Vagina (tissue), 2 donors: ENCODE measurements at places on chromosomes 4 and X.

DNA sequence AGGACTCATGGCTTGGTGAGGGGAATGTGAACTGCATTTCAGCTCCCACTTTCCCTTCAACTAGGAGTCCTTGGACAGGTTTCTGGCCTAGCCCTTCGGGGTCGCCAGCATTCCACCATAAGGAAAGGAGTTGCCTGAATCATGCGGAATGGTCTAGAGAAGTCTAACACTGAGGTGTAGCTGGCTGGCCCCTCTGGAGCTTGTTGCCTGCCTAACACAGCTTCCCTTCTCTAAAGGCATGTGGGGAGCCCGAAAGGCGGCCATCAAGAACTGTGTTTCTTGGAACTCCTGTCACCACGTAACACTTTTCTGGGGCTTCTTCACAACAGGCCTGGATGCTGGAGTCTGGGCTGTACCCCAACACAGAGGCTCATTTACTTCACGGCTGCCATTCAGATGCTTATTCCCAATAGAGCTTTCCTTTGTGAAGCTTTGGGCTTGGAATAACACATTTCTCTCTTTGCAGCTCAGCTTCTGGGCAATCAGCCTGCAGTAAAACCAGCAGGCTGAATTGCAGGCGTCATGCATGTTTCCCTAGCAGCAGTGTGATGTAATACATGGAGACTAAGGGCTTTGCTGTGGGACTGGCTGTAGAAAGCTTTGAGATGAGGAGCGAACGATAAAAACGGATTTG lies 5.4 kb downstream of the GABRQ start:
- DNase-seq = peak; percentile 52

DNA sequence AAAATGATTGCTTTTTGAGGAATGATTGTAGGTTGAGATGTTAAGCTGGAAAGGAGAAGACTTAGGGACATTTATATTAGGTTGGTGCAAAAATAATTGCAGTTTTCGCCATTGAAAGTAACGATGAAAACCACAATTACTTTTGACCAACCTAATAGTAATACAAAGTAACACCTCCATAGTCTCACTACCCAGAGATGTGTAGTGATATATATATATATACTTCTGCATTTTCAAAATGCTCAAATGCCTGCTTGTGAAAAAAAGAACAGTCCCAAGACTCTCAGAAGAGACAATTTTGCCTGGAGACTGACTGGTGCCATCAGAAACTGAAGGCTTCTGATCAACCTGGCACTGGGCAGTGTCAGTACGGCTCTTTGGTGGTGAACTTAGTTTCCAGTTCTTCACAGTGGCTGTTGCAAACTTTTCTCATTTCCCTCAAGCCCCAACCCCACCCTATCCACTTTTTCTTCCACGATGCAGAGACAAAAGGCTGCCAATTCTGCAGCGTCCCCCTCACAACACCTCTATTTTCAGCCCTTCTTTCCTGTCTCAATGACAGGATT lies 35.1 kb upstream of the TAPT1 start:
- DNase-seq = no peak

DNA sequence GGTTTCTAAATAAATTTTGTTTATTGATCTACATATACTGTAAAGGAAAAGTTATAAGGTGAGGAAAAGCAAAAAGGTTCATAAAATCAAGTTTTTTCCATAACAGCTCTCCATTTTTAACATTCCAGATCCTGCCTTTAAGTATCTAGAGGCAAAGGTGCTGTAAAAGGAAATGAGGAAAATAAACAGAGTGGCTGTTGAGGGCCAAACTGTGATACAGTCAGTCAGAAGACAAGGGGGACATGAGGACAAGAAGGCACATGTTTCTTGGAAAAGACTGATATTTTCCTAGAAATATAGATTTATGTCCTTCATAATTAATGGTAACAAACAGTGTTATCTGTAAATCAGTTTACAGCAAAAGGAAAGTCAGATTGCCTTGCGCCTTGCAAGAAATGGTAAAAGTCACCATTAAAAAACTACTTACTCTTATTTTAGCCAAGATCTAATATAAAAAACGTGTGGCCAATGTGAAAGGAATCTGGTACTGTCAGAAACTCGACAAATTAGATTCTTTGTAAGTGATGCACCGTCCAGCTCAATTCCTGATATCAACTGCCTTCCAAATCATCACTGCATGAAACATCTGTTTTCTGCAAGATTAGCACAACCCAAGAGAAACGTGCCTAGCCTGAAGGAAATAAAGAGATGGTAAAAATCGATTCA lies 34.0 kb upstream of the VEGFD start:
- DNase-seq = no peak

DNA sequence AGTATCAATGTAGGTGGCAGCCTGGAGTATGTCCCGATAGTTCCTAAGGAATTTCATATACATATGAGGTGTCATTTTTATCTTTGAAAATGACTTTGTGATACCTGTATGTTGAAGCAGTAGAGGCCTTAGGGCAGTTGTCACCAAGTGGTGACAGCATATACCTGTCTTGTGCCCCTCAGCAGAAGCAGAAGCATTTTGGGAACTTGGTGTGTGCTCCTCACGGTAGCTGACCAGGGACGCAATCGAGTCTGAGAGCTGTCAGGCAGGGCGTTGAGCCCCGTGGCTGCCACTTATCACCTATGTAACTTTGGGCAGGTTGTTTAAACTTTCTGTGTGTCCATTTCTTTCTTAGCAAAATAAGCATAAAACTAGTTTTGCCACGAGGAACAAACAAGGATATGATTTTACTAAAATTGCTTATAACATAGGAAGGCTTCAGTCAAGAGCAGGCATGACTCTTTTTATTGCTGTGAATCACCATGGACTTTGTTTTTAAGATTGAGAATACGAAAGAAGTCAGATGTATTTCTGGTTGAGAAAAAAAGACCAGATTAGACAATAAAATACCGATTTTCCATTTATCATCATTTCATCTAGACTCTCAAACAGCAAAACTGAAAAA lies 161.5 kb downstream of the CPE start:
- no peak for DNase-seq

DNA sequence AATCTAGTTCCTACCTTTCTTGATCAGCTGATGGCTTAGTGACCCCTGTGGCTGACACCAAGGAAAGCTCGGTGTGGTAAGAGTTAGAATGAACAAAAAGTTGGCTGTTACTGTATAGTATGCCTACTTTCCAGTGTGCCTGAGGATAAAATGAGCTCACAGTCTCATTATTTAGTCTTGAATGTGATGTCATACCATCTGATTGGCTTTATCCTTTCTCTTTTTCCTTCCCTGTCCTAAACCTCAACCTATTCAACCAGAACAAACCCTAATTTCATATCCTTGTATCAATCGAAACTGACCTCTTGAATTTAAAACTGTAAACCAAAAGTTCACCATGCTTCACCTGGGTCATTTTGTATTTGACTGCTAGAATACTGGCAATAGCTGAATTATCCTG lies 156.4 kb downstream of the PPARGC1A start:
- no peak for DNase-seq

- no peak for DNase-seq
Observed at GRCh38 chr4:108166441-108167315, 2.1 kb downstream of the LEF1 start.

DNA sequence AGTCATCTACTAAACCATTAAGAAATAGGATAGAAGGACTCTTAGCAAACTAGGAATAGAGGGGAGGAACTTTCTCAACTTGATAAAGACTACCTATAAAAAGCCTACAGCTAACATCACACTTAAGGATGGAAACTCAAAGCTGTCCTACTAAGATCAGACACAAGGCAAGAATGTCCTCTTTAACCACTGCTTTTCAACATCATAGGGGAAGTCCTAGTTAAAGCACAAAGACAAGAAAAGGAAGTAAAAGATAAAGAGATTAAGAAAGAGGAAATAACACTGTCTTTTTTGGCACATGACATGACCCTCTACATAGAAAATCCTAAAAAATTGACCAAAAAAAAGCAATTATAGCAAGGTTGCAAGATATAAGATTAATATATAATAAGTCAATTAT lies 136.6 kb downstream of the FBXW7 start:
- DNase-seq = no peak

GRCh38 chr4:3410401-3411135 lies 31.2 kb upstream of the HGFAC start:
- no peak for DNase-seq

DNA sequence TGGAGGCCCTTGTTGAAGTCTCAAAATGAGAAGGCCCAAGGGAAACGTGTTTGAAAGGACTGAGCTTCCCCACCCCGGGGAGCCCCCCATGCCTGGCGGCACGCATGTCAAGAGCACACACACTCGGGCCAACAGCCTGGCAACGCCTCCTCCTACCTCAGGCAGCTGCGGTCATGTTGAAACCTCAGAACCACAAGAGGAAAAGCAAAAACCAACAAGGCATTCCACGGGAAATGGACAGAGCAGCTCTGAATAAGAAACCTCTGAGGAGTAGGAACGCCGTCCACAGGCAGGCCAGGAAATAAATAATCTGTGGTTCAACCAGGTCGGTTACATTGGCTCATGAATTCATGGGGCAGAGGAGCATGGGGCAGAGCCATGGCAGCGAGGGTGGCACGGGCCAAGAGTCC lies 95.7 kb upstream of the AFAP1 start:
- DNase-seq = no peak

- no peak for DNase-seq
Observed at GRCh38 chr4:185002784-185003183, 15.5 kb upstream of the HELT start.

DNA sequence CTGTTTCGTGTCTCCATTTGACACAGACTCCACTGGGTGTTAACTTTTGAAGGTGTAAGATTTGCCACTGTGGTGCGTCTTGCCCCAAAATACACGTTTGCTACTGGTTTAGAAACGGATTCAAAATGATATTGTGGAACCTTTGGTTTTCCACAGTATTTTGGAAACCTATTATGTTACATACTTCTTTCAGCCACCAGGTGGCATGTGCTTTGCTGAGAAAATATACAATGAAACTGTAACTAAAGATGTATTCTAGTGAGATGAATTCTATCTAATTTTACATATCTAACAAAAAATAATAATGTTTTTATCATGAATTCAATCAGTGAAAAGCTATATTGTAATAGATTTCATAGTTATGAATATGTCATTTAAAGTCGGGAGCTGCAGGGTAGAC lies 28.4 kb upstream of the SLITRK4 start:
- no peak for DNase-seq

GRCh38 chr4:153375303-153375702 lies 30.8 kb downstream of the MND1 start:
- DNase-seq = no peak

DNA sequence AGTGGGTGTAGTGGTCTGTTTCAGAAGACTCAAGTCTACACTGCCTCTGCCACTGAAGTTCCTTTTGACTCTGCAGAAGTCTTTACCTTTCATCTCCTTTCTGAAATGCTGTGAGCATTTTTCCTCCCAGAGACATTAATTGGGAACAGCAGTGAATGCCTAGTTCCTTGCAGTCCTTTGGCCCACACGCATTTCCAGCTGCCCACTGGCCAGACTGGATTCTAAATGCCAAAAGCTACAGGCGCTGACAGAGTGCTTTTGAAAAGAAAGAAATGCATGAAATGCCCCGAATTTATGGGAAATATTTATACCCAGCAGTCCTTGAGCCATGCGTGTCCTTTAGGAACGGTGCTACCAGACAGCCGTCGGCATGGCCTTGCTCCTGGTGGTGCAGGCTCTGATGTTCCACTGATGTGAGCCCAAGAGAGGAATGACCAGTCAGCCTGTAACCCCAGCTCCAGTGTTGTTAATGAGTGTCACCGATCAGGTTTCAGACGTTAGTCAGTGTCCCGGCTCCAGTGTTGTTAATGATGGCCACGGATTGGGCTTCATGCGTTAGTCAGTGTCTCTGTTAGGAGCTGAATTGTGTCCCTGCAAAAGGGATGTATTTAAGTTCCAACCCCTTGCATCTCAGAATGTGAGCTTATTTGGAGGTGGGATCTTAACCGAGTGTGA lies 132.6 kb downstream of the TBL1X start:
- DNase-seq = peak; percentile 67

DNA sequence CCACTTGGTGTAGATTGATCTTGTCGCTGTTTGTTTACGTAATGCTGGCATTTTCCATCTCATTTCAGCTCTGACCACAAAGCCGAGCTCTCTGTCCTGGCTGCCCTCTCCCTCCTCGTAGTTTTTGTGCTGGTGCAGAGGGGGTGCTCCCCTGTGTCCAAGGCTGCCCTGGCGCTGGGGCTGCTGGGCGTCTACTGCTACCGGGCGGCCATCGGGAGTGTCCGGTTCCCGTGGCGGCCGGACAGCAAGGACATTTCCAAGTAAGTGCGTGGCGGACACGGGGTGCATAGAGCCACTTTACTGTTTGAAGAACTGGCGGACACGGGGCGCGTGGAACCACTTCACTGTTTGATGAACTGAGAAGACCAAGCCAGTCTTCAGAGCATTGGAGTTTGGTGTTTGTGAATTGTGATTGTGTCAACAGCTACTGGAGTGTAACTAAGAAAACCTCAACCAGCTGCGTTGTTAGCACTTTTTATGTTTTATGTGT lies 28.0 kb downstream of the PIGG start:
- no peak for DNase-seq

DNA sequence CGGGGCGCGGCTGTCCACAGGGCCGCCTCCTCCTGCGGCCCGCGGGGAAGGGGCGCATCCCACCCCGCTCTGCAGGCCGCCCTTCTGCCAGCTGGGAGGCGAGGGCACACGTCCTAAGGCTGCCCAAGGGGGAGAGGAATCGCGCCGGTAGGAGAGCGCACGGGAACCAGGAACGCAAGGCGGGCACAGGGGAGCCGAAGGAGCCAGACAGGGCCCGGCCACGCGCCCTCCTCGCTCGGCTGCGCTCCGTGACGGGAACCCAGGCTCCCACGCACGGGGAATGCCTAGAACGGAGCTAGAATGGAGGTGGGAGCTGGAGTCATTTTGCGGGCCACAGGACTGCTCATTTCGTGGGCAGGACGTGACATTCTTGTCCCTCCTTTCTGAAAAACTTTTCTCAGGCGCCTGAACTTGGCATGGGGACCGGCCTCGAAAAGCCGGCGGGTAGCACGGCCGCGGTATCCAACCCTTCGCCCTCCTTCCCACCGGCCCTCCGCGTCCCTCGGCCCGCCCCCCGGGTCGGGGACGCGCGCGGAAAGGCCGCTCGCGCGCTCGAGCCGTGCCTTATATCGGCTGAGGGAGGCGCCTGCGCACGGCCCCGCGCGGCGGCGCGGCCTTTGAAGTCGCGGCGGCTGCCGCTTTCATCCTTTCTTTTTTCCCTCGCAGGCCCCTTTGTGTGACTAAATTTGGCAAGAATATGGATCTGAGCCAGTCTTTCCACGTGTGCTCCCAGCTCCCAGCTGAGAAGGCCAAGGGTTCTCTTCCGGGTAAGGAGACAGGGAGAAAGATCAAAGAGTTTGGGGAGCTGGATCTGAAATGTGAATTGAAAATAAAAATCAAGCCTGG lies 4.2 kb upstream of the LEF1 start:
- no peak for DNase-seq

- DNase-seq = no peak
Observed at GRCh38 chr4:5752376-5753184, 41.6 kb downstream of the EVC start.

GRCh38 chr4:65719635-65720034 lies 49.3 kb upstream of the EPHA5 start:
- DNase-seq = no peak

DNA sequence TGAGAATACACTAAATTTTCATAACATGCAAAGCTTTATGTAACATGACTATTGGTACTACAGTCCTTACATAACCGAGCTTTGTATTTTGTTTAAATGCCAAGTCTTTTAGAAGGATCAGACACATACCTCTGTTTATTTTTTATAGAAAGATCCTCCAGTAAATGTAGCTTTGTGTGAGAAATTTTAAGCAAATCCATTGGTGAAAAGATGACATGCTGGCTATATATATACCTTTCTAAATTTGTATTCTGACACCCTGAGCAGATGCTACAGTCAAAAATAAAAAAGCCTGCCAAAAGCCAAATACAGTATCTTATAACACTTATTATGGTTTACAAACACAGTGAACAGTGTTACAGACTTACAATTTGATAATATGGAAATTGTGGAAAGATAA lies at the start of gene YIPF7:
Gene YIPF7 (minus strand): TSS at position 201 of the 400 bp plus-strand sequence. CDS start 1,525 bp downstream, outside the sequence.
- no peak for DNase-seq
